A172 (cell line): ENCODE measurements at places on chromosomes 1 and 21.
A peak's percentile ranks its signal among the peaks of the same experiment; 100 is the strongest.

- no peak for DNase-seq
Measured at GRCh38 chr1:169318536-169319244, 48.9 kb downstream of the NME7 start.

- DNase-seq, result no peak
Measured at GRCh38 chr1:171919891-171920887, 78.9 kb downstream of the DNM3 start.

GRCh38 chr21:34131586-34131985, 58.2 kb downstream of the MRPS6 start:
- no peak for DNase-seq

DNA sequence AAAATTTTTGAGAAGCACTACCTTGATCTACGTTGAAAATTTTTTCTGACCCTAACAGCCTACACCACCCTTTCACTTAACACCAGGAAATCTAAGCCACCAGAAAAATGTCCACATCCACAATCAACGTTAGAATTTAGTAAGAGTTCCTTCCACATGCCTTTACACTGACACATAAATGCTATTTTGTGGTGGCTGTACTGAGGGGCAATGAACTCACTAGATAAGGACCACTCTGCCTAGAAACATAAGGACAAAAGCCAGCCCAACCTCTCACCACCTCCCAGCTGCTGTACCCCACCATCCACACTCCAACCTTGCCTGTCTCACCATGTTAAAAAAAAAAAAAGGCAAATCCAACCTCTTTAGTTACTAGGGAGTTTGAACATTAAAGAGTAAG, 29.8 kb downstream of the PARP1 start:
- DNase-seq, result no peak

DNA sequence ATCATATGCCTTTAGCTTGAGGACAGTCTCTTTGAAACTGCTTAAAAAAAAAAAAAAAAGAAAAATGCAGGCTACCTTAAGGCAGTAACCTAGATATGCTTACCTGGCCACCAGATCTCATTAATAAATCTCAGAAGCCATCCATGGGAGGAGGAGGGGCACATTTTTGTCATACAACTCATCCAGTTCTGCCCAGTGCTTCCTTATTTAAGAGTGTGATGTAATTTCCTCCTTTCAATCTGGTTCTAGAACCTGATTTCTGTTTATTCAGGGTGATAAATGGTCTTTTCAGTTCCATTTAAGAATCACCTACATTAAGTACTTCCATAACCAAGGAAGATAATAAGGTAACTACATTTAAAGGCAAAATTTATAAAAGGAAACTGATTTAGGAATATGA, 6.1 kb downstream of the ERRFI1 start:
- peak; percentile 74 for DNase-seq

- no peak for DNase-seq
Measured at GRCh38 chr1:54355931-54356679, 50.1 kb downstream of the SSBP3 start.

GRCh38 chr1:175665616-175666015, 77.8 kb downstream of the TNR start:
- no peak for DNase-seq

DNA sequence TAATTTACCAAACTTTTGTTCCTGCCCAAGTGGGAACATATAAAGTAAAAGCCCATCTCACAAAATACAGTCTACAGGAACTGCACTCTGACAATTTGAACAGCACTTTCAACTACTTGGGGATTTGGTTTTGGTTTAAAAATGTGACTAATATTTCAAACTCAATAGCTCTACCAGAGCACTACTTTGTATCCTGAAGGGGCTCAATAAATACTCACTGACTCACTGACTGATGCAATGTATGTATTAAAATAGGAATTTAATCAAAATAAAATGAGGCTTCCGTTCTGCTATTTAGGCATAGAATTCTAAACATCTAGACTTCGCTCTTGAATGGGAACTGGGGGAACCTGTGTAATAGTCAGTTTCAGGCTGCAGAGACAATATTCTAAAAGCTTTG, 21.9 kb downstream of the EFCAB14 start:
- no peak for DNase-seq

GRCh38 chr1:208113011-208113410, 131.2 kb downstream of the PLXNA2 start:
- DNase-seq, result no peak

- no peak for DNase-seq
Measured at GRCh38 chr1:1332031-1332755, 1.1 kb downstream of the TAS1R3 start.
